ENCODE measurements at places on chromosomes 7 and 10. TPM values are rescaled to one million over a fixed set of nuclear protein-coding genes. Genes with fewer than 3 reads are reported as not detected.

The AGMO gene
- total RNA-seq = under 0.01 TPM

The ATP5F1C gene
- 234 TPM for total RNA-seq

The TAS2R5 gene
- total RNA-seq = 0.43 TPM

The HYAL4 gene
- total RNA-seq = not detected

The CCL26 gene
- total RNA-seq = 1.4 TPM

The RHBDD2 gene
- 7.3 TPM for total RNA-seq

The CALN1 gene
- not detected for total RNA-seq

The MSS51 gene
- 1.1 TPM for total RNA-seq

The C10orf53 gene
- total RNA-seq = not detected

The MMRN2 gene
- 1.5 TPM for total RNA-seq

The CYCS gene
- total RNA-seq = 18.4 TPM

The GNAT3 gene
- total RNA-seq = not detected

The GSTO2 gene
- 1.7 TPM for total RNA-seq

The LLCFC1 gene
- total RNA-seq = not detected

The CFAP46 gene
- total RNA-seq = 0.95 TPM

The DRGX gene
- not detected for total RNA-seq

The UTF1 gene
- not detected for total RNA-seq

The ELMO1 gene
- total RNA-seq = 0.16 TPM

The STYXL1 gene
- total RNA-seq = 36.6 TPM

The SCRN1 gene
- total RNA-seq = 84.0 TPM

The NUTM2A gene
- total RNA-seq = 0.34 TPM

The GPER1 gene
- 3.6 TPM for total RNA-seq

The KCNIP2 gene
- 1.3 TPM for total RNA-seq

The CTAGE8 gene
- 0.60 TPM for total RNA-seq

The CHRM2 gene
- total RNA-seq = 3.0 TPM

The OR2A12 gene
- not detected for total RNA-seq

The IDI2 gene
- total RNA-seq = not detected

The METTL2B gene
- total RNA-seq = 18.9 TPM

The ENKUR gene
- total RNA-seq = 0.16 TPM

The PROSER2 gene
- total RNA-seq = 1.2 TPM

The FAM25C gene
- not detected for total RNA-seq

The IFIT5 gene
- 20.0 TPM for total RNA-seq

The KCNH2 gene
- total RNA-seq = 0.17 TPM

The NXPH1 gene
- total RNA-seq = not detected

Data from bronchial smooth muscle cell (primary cell).